ENCODE measurements at places on chromosomes 7 and 10.
A peak's percentile ranks its signal among the peaks of the same experiment; 100 is the strongest.

GRCh38 chr10:122254831-122255230 is 16.3 kb upstream of the BTBD16 start:
- DNase-seq = no peak

GRCh38 chr10:74371696-74372095 is 220.7 kb downstream of the ADK start:
- DNase-seq = no peak

DNA sequence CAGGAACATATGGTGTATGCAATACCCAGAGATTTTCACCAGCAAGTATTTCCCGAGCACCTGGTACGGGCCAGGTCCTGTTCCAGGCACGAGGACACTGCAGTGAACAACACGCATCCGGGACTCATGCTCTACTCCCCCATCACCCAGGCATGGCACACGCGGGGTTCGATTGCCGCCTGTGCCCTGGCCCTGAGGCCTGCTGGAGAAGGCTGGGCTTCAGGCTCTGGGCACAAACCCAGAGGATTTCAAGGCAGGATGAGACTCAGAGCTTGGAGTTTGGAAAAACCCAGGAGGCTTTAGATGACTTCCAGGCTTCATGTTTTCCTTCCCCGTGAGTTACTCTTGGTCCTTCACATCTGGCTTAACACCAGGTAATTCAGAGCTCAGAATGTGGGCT is 143.5 kb downstream of the NEURL1 start:
- no peak for DNase-seq

- peak; percentile 58 for DNase-seq
Observed at GRCh38 chr10:124641282-124642087, 102.7 kb downstream of the FAM53B start.

DNA sequence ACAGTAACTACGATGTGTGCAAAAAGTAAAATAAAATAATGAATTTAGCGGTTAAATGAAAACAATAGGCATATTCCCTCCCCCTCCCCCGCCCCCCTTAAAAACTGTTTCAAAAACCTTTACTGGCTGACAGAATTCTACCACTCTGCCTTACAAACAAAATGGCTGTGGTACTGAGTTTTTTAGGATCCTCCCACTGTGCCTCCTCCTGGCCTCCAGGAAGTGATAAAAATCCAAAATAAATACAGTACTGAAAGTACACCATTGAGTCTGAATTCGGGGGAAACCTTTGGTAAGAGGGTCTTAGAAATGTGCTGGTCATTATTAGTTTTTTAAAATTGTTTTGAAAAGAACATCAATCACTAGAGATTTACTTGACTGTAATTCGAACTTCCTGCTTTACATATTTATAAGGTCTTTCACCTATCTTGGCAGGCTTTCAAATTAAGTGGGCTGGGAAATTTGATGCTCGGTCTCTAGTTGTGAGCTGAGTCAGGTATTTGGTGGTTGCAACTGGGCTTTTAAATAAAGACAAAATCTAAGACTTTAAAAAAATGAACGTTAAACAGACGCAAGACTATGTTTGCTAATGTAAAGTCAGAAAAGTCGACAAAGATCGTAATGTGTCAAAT is 32.5 kb upstream of the EPC1 start:
- DNase-seq = peak; percentile 67

GRCh38 chr7:8205031-8205387 is 57.0 kb downstream of the ICA1 start:
- no peak for DNase-seq
